ENCODE measurements at places on chromosomes 6 and 20.

DNA sequence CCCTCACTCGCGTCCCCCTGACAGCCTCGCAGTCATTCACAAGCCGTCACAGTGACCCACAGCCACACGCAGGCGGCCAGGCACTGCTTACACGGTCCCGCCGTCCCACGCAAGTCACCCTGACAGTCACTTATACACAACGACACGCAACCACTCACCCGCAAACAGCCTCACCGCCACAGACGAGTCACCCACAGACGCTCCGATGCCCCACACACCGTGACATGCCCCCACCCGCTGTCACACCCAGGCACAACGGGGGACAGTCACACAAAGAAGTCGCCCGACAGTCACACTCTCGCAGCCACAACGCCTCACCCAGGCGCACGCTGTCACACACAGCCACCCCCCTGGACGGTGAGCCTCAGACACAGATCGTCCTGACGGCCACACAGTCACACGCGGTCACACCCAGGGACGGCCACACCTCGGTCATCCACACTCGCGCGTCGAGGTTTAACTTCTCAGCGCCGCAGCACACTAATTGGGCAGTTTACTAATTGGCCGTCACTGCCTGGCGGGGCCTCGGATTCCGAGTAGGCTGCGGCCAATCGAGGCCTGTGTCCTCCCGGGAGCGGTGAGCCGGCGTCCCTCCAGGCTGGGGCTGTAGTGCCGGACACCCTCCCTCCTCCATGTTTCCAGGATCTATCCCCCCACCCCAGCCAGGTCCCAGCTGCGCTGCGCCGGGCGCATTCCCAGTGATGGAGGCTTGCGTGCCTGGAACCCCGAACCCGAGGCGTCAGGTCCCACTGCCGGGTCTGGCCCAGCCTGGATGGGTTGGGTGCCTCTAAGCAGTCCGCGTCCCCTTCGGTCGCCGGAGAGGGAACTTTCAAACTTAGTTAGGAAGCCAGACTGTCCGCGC, 790 bp downstream of the TOX2 start:
- no peak for DNase-seq

GRCh38 chr20:48203252-48203651, 418.0 kb upstream of the SULF2 start:
- DNase-seq, result no peak

- no peak for DNase-seq
Measured at GRCh38 chr20:36303020-36303595, 3.0 kb upstream of the DLGAP4 start.

DNA sequence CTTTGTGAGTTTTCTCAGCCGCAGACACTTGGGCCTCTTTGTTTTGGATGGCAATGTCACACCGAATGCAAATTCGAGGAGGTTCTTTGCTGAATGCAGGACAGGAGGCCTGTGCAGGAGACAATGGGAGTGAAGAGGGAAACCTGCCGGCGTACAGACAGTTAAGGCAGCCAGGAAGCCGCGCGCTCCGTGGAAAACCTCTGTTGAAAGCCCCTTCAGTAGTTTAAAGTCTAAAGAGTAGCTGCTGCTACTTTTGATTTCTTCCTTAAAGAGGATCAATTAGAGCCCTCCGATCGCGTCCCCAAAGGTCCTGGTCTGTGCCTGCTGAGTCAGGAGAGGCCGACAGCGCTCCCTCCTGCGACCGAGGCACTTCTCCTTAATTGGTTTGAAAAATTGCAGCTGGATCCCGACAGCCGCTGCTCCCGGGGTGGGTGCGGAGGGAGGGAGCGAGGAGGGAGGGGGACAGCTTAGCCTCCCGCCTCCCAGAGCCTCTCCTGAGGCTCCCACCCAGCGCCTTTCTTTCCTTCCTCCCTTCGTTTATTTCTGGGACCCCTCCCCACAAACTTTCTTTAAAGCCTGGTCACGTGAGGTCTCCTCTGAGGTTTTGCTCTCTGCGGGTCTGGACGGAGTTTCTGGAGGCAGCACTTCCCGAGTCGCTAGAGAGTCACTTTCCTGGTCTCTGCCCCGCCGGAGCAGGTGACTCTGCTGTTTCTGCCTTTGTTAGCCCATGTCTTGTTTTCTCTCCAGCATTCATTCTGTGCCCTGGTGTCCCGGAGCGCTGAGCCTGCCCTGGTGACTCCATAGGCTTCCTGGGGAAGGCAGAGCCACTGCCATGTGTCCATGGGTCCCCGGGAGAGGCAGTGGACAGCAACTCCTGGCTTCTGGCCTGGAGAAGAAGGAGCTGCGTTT, 22.3 kb upstream of the RPP40 start:
- no peak for DNase-seq

GRCh38 chr20:40108321-40108720, 580.7 kb downstream of the MAFB start:
- DNase-seq, result no peak

GRCh38 chr6:152508477-152508876, 128.7 kb downstream of the SYNE1 start:
- DNase-seq, result no peak

DNA sequence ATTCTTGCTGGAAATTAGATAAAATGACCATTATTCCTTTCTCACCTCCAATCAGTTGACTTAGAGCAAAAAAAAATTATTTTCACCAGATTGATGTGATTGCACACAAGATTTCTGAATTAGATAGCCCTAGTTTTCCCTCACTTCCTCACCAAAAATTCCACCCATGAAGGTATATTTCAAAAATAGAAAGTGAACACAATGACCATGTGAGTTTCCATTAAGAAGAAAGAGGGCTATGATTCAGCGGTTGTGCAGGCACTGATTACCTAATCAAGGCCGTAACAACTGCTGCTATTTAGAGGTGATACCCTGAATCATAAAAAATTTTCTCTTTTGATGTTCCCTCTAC, 19.5 kb upstream of the RALGAPA2 start:
- DNase-seq, result no peak

DNA sequence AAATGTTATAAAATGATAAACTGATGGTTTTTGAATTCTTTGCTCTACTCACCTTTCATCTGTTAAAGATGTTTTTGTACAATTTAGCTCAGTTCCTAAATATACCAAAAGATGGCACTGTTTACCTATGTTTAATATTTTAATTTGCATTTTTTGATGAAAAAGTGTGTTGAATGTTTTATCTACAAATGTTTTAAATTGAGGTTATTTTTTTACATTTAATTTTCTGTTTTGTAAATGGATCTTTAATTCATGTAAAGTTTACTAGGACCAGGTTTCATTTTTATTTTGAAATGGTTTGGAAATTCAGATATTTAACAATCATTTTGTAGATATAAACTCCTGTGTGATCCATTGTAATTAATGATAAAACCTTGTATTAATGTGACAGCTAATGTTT, 30.0 kb downstream of the CDKAL1 start:
- DNase-seq, result no peak

- DNase-seq, result no peak
Measured at GRCh38 chr6:136593748-136594490, 43.7 kb upstream of the MAP7 start.

DNA sequence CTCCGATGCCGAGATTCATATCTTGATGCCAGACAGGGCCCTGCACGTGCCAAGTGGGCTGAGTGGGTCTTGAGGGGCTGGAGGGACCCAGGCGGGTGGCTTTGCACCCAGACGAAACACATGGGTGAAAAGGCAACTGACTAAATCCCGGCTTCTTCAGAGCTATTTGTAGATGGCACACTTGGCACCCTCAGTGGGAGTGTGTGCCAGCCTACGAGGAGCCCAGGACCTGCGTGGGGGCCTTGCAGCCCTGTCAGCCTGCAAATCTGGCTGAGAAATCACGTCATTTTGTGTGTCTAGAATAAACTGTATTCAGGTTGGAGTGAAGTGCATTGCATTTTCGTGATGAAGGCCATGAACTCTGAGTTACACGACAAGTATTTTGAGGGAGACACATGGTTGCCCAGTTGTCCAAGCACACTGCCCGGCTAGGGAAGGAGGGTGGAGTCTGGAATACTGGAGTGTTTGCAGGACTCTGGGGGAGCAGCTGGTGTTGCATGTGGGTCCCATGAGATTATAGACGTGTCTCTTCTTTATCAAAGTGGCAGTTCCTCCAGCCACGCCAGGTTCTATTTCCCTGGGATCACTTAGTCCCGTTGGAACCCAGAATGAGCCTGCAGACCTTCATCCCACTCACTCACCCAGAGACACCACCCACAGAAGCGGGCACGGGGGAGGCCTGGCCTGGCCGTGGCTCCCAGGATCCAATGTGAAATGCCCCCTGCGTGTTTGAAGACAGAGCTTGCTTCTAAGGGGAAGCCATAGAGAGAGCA, 60.2 kb downstream of the DLL1 start:
- DNase-seq, result no peak

DNA sequence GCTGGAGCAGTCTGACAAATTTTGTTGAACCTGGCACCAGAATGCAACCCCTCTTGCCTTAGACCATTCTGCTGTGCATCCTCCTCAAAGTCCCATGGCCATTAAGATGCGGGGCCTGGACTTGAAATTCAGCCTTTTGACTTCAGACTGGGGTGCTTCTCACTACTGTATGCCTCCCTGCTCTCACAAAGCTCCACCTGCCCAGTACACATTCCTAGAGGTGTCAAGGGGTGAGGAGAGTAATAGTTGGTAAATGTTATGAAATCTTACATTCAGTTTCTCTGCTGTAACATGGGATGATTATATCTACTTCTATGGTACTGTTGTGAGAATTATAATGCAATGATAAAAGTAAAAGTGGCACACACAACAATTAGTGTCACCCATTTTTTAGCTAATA, 70.8 kb downstream of the TULP4 start:
- no peak for DNase-seq

DNA sequence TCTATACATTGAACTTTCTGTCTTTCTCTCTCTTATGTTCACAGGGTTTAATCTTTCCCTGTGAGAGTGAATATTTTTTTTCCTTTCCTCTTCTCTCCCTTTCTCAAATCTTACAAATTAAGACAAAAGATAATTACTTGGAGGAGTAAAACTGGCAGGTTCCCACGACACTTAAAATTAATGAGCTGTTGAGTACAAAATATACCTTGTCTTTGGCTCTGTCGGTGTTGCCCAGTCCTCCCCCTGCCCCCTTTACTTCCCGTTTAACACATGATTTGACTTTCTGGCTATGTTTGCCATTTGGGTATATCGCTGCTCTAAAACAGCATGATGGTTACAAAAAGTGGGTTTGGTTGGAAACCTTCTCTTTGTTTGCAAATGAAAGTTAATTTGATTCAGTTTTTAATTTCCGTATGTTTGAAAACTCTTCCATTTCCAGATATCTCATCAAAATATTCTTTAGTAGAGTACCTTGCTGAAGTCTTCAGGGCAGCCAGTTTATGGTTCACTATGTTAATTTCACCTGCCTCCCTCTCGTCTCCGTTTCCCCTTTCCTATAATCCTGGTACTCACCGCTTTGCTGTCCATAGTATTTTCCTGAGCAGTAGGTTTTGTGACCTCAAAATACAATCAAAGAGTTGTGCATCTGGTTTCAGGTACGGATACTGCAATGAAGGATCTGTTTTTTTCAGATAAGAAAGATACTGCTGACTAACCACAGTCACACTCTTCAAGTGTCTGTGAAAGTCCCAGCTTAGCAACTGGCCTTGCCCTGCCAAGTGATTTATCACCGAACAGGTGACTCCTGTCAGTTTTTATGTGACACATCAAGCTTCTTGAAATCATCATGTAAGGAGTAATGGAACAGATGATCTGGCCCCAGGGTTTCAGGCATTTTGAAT, 181.2 kb downstream of the DTNBP1 start:
- no peak for DNase-seq

DNA sequence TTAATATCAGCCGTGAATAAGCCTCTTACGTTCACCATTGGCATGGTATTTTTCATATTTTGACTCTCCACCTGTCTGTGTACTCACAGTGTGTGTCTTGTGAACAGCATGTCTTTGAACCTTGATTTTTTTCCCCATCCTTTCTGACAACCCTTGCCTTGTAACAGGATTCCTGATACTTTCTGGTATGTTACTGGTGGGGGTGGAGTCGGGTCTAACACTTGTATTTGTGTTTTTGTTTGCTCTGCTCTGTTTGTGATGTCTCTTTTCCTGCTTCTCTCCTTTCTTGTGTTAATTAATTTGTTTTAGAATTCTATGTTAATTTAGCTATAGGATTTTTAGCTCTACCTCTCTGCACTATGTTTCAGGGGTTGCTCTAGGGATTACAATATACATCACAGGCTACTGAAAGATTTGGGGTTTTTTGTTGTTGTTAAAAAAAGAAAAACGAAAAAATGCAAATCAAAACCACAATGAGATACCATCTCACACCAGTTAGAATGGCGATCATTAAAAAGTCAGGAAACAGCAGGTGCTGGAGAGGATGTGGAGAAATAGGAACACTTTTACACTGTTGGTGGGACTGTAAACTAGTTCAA, 245.1 kb downstream of the CDH4 start:
- no peak for DNase-seq

- no peak for DNase-seq
Measured at GRCh38 chr6:128754658-128755256, 128.2 kb upstream of the LAMA2 start.

DNA sequence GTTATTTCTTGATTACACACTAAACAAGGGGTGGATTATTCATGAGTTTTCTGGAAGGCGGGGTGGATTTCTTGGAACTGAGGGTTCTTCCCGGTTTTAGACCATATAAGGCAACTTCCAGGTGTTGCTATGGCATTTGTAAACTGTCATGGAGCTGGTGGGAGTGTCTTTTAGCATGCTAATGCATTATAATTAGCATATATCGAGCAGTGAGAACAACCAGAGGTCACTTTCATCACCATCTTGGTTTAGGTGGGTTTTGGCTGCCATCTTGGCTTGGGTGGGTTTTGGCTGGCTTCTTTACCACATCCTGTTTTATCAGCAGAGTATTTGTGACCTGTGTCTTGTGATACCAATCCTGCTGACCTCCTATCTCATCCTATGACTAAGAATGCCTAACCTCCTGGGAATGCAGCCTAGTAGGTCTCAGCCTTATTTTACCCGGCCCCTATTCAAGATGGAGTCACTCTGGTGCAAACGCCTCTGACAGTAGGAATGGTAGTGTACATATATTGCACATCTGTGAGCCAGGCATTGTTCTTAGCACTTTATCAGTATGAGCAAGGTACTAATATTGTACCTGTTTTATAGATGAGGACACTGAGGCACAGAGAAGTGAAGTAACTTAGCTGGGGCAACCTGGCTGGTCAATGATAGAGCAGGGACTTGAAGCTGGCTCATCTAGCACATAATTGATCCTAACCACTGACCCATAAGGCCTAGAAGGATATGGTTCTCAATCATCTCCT, 203.7 kb downstream of the NFATC2 start:
- DNase-seq, result no peak

All from LNCaP clone FGC (cell line).